CD4-positive, alpha-beta T cell treated with Interleukin-1 beta for 1 hour (primary cell): ENCODE measurements at places on chromosomes 16 and 17.

DNA sequence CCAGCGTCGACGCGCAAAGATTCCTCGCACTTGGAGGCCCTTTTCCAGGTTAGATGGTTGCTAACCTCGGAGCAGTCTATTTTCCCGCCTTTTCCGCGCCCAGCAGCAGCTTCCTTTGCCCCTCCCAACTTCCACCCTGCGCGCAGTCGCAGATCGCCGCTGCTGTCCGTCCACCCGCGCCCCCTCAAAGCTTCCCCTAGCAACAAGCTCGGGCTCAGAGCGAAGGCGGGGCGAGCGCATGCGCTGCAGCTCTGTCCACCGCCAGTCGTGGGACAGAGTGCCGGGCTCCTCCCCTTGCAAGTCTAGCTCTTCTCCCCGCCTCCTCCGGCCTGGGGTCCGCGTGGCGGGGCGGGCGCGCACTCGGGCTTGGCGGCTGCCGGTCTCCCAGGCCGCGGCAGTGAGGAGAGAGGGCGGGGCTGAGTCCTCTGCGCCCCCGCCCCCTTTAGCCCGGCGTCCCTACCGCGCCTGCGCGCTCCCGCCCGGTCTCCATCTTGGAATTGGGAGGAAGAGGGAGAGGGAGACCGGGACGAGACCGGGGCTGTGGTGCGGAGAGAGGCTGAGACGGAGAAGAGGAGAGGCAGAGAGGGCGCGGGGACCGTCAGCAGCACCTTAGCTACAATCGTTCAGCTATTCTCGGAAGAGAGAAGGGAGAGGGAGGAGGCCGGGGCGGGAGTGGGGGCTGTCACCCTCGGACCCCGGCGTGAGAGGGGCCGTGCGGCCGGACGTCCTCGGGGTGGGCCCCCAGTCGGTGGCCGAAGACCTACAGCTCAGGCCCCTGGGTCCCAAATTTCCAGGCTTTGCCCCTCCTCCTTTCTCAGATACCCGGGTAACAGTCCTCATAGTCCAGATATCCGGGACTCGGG lies at the start of gene TAOK2:
TAOK2 (plus strand) TSS at position 485 of the 863 bp plus-strand sequence. CDS start 3,905 bp downstream, outside the sequence.
- DNase-seq = peak; percentile 98

- no peak for DNase-seq
Measured at GRCh38 chr16:12426122-12426521, 377.6 kb downstream of the CPPED1 start.

DNA sequence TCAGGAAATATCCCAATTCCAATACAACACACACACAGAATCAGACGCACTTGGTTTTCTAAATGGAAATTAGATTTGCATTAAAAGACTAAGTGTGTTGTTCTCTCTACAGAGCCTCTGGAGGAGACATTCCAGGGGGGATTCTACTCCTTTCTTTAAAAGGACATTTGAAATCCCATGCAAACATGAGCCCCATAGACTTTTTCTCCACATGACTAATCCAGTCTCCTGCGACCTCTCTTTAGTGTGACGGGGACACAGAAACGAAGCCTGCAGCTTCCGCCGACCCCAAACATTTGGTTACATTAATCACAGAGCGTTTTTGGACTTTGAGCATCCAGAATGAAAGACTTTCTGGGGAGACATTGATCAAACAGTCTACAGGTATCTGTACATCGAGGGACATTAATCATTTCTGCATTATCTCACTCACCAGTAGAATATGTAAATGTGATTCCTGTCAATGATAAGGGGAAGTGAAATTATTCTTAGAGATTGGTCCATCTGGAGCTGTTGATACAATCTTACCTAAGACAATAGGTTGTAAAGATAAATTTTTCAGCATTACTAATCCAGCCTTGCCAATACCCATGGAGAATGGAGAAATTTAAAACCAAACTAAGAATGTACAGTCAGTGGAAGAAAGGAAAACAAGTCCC lies 103.4 kb upstream of the IRX3 start:
- no peak for DNase-seq

DNA sequence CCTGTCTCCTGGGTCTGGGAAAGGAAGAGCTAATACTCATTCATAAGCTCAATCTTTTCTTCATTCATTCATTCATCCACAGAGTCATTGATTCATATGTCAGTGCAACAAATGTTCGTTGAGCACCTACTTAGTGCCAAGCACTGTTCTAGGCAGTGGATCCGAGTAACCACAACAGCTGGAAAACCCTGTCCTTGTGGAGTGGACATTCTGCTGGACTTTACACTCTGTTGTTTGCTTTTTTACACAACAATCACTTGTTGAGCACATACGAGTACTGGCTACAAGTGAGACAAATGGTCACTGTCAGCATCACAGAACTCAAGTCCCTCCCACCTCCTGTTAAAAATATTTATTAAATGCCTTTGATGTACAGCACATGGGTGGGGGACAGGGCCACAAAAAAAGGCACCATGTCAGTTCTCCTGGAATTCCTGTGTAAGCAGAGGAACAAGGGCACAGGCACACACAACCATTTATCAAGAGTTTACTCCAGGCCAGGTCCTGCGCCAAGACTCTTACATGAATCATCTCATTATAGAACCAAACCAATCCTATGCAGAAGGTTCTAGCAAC lies 46.9 kb downstream of the TEKT5 start:
- DNase-seq = no peak

- DNase-seq = no peak
Measured at GRCh38 chr17:46889992-46890564, 32.9 kb upstream of the GOSR2 start.

- DNase-seq = no peak
Measured at GRCh38 chr16:31886227-31886626, 12.6 kb downstream of the ZNF267 start.

GRCh38 chr17:80888276-80889160 lies 103.1 kb upstream of the CHMP6 start:
- DNase-seq = no peak

- peak; percentile 82 for DNase-seq
Measured at GRCh38 chr17:83155128-83156121, 76.0 kb downstream of the METRNL start.

GRCh38 chr16:85372627-85373372 lies 240.3 kb upstream of the GSE1 start:
- DNase-seq = peak; percentile 19

DNA sequence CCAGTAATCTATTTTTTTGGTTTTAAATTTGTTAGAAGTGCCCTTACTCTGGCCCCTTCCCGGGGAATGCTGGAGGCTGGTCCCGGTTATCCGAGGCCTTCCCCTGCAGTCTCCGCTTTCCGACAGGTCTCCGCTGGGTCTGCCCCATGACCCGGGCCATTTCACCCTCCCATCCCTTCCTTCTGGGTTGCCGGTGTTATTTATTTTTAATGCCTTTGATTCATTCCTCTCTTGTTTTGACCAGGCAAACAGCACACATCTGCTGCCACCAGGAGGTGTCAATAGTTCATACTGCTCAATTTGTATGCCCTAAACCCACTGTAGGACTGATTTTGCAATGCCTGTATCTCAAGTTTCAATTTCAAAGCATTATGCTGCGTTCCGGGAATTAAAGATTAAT lies 113.2 kb upstream of the IRX5 start:
- DNase-seq = no peak

DNA sequence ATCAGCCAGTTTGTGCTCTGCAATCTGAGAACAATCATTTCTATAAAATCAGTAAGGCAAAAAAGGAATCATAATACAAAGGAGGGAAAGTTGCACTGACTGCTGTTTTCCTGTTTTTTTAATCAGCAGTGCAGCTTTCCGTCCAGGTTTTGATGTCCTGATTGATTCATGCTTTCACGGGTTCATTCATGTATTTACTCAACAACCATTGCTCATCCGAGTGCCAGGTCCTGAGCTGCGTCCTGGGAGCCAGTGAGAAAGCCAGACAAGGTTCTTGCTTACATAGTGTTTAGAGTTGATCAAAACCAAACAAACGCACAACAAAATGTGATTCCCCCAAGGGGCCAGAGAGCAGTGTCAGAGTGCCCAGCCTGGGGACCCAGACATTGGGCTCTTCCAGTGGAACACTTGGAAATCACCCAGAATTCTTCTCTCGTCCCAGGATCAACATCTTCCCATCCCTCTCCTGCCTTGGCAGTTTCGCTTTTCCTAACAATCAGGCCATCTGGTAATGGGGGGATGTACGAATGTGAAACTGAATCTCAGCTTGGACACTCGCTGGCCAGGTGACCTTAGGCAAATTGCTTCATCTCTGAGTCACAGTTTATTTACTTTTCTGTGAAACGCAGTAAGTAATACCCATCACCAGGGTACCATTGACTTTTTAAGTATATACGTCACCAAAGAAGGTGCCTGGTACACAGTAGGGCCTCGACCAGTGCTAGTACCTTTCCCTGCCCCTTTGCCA lies 13.3 kb upstream of the C1QL1 start:
- DNase-seq = no peak

GRCh38 chr17:16217002-16217635 lies at the start of gene PIGL:
TSS of gene PIGL (plus strand) at chr17:16217210. CDS start at chr17:16217227, 17 bp downstream.
- DNase-seq = peak; percentile 89

DNA sequence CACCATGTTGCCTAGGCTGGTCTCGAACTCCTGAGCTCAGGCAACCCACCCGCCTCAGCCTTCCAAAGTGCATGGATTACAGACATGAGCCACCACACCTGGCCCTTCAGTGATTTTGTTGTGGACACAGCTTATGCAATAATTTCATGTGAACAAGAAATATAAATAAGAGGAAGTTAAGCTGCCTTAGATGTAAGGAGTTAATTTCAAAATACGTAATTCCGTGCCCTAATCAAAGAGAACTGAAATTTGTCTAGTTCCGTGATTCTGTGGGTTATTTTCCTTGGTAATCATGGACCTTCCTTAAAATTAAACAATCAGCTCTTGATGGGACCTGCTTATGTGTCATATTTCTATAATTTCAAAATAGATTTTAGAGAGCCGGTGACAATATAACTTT lies 11.9 kb downstream of the TVP23A start:
- peak; percentile 8 for DNase-seq

GRCh38 chr17:10614536-10615155 lies 42.5 kb downstream of the MYH3 start:
- DNase-seq = peak; percentile 4

GRCh38 chr16:9549487-9549886 lies 458.0 kb downstream of the HAPSTR1 start:
- no peak for DNase-seq

- no peak for DNase-seq
Measured at GRCh38 chr16:79659344-79659743, 58.8 kb upstream of the MAF start.

- no peak for DNase-seq
Measured at GRCh38 chr17:72470121-72470705, 349.4 kb downstream of the SOX9 start.

DNA sequence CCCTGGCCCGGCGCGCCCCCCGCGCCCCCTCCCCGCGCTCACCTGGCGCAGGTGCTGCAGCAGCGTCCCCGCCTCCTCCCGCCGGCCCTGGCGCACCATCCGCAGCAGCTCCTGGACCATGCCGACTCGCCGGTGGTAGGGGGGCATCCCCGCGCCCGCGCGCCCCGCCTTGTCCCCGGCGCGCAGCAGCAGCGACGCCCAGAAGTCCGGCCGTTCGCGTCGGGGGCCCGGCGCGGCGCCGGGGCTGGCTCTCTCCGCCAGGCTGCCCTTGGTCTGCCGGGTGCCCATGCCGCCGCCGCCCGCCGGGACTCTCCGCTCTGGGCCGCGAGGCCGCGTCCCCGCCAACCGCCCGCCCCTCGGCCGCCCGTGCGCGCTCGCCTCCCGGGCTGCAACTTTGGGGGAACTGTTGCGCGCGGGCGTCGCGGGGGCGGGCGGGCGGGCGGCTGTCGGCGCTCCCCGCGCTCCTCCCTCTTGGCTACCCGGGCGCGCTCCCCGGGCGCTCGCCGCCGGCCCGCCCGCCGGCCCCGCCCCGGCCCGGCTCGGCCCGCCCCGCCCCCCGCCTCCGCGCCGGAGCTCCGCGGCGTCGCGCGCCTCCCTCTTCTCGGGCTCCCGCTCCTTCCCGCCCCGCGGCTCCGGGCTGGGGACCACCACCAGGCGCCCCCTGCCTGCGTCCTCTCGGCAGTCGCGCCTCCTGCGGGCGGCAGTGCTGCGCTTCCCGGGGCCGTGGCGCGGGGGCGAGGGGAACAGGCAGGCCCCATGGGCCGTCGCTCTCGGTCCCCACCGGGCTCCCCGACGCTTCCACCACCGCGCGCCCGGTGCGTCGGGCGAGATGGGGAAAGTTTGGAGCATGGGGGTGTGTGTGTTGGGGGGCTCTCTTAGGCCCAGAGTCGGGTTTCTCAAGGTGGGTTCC lies at the start of gene LRRC75A:
LRRC75A (minus strand) TSS at position 491 of the 910 bp plus-strand sequence; CDS start at position 288, 203 bp downstream.
- peak; percentile 68 for DNase-seq

DNA sequence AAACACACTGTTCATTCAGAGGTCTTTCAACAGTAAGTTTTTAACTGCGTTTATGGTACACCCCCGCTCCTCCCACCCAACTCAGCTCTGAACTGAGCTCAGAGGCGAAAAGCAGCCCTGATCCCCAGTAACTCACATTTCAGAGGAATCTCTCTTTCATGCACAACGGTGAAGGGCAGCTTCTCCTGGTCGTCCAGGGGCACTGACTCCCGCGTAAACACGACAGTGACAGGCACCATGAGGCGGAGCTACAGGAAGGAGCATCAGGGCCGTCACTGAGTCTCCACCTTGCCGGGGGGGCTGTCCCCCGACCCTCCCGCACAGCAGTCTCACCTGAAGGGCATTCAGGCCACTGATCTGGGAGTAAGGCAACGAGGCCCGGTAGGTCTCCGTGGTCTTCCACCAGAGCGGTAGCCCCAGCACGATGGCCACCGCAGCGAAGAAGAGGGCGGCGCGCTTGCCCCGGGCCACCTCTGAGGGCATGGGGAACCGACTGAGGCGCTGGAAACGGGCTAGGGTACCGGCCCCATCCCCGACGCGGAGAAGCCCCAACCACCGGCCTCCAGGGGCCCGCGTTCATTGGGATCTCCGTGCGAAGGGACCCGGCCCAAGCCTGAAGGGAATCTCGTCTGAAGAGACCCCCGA lies 486 bp downstream of the PIGS start:
- peak; percentile 53 for DNase-seq

DNA sequence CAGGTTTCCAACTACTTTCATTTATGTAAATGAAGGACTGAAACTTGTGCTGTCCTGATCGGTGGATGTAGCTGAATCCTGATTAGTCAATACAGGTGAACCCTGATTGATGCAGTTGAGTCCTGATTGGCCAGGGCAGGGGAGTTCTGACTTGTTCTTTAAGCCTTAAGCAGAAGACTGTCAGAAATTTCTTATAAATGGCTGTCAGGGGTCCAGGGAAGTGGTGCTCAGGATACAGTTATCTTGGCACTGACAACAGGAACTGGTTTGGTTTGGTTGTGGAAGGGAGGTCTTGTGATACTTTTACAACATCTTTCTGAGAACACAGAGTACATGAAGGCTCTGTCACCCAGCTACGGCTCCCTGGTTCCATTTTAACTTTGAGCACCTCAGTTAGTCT lies 132.1 kb downstream of the KCNJ12 start:
- DNase-seq = no peak

DNA sequence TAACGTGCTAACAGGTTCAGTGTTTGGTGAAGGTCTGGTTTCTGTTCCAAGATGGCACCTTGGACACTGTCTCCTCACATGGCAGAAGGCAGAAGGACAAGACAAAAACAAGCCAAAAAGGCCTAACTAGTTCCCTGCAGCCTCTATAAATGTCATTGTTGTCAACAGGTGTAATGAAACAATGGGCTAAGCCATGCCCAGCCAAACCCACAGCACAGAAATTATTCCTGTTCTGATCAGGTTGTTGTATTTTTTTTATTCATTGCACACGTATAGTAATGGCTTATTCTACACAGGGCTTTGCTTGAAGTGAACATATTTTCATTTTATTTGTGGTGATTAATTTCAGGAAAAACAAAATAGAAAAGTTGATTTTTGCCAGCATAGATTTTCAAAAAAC lies 16.1 kb upstream of the NUP93 start:
- no peak for DNase-seq

- DNase-seq = no peak
Measured at GRCh38 chr17:66647391-66647983, 187.4 kb upstream of the CACNG5 start.

GRCh38 chr17:53353919-53354351 lies 468.8 kb upstream of the KIF2B start:
- DNase-seq = no peak
